ENCODE measurements at places on chromosomes 3 and 15.

DNA sequence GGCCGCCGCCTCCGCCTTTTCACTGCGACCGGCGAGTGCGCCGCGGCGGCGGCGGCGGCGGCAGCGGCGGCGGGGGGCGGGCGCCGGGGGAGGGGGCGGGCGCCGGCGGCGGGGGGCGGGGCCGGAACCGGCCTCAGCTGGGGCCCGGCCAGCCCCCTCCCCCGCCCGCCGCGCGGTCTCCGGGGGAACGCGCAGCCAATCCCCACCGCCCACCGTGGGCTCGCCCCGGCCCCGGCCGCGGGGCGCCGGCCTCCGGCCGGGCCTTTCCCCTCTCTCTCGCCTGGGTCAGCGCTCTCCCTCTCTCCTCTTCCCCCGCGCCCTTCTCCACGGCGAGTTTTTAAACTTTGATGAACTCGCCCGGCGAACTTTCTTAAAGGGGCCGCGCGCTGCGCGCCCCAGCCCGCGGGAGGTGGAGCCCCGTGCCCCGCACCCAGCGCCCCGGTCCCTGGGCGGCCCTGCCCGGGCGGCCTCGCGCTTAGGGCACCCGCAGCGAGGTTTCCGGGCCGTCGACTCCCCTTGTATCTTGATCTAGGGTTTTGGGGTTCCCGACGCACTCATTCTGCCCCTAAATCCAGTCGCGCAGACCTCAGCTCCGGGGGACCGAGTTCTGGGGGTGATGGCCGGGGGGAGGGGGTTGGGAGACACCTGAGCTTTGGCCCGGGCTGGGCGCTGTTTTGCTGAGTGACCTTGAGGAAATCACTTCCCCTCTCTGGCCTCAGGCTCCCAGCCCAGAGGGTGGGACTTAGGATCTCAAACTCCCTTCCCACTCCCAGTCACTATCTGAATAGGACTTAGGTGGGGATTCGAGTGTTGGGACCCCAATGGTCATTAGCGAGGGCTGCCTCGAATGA, at the start of gene RBPMS2:
Gene RBPMS2, minus strand, starts transcription at position 39 of the 851 bp plus-strand sequence. CDS start 270 bp downstream, outside the sequence.
- no peak for DNase-seq

DNA sequence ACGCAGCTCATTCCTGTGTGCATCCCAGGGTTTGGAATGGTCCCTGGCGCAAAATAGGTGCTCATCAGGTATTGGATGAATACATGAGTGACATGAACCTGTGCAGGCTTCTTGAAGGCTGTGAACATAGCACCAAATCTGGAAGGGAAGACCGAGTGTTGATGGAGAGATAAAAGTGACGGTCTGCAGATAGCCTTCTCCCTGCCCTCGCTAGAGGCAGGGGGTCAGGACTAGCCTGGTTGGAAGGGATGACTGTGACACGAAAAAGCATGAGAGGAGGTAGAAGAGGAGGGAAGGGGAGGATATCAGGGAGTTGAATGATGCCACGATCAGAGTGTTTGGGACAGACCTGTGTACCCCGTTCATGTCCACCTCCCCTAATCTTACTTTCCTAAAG, 267.1 kb downstream of the XXYLT1 start:
- DNase-seq: no peak

GRCh38 chr15:83462953-83463433, 15.9 kb downstream of the SH3GL3 start:
- no peak for DNase-seq

GRCh38 chr3:131645638-131646037, 142.9 kb upstream of the MRPL3 start:
- DNase-seq: no peak

DNA sequence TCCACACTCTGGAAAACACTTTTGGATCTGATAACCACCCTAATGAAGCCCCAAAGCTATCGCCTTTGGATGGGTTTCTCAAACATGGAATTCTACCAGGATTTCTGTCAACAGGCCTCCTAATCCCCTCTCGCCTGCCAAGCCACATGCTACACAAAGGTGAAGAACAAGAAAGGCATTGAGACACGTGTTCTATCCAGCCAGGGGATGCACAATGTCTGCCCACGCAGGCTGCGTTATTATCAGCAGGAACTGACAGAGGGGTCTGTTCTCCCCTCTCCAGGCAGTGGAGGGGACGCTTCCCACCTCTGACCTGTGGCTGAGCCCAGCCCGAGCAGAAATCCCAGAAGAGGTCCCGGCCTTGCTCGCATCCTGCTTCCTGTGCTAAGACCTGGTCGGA, 45.4 kb upstream of the THBS1 start:
- DNase-seq: no peak

DNA sequence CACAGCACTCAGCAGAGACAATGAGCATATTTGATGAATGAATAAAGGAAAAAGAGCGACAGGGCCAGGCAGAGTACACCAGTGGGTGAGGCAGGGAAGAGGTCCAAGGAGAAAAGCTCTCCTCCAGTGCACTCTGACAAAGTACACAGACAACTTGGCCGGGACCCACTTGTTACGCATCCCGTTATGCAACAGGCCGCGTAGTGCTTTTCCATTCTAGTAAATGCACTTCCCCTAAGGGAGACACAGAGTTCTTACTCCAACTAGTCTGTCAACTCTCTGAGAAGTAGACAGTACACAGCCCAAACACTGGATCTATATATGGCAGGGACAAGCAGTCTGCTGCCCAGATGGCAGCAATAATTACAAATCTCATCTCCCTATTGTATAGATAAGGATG, 18.5 kb downstream of the LARP6 start:
- no peak for DNase-seq

- DNase-seq: no peak
Measured at GRCh38 chr15:100612539-100612938, 10.2 kb downstream of the ASB7 start.

DNA sequence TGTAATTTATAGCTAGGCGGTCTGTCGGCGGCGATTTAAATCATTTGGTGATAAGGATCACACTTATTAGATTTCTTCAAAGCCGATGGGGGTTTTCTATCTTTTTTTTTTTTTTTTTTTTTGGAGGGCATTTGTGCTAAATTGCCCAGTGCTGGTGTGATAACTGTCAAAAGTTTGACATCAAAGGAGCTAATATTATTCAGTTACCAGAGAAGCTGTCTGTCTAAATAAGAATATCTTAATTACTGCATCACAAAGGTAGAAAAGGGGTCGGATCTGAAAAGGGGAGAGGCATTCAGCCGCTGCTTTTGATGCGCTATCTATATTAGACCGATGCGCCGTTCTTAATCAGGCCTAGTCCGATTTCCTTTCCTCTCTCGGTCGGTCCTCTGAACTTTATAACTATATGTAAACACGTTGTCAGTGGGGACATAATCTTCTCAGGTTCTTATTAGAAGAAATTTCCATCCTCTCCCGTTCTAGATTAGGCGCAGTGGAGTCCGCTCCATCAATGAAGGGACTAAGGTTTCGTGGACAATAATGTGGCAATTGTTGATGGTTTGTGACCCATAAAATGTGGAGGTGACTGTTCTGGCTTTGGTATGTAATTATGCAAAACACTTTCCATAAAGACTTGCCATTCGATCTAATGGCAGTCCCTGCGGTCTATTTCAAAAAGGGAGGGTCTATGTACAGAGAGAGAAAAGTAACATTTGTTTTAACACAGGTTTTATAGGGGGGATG, 31.7 kb downstream of the NR2F2 start:
- no peak for DNase-seq

DNA sequence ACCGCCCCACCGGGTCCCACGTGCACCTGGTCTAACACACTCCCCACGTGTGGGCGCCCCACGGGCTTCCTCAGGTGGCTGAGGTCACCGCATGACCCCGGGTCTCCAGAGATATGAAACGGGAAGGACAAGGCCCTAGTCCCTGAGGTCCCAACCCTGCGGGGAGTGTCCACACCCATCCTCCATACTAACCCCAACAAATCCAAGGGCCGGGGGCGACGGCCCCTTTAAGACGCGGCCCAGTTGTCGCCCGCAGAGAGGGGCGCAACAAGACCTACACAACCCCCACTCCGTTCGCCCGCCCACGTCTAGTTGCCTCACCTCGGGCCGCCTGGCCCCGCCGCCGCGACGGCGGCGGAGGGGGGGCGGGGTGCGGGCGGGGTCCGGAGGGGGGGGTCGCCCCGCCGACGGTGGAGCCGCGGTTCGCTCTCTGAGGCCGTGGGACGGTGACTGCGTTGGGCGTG, 396 bp downstream of the INO80 start:
- peak; percentile 57 for DNase-seq

- DNase-seq: no peak
Measured at GRCh38 chr3:24520976-24521419, 26.3 kb upstream of the THRB start.

- DNase-seq: no peak
Measured at GRCh38 chr3:140164922-140165590, 230.1 kb downstream of the CLSTN2 start.

- no peak for DNase-seq
Measured at GRCh38 chr3:43144761-43145490, 39.0 kb upstream of the POMGNT2 start.

DNA sequence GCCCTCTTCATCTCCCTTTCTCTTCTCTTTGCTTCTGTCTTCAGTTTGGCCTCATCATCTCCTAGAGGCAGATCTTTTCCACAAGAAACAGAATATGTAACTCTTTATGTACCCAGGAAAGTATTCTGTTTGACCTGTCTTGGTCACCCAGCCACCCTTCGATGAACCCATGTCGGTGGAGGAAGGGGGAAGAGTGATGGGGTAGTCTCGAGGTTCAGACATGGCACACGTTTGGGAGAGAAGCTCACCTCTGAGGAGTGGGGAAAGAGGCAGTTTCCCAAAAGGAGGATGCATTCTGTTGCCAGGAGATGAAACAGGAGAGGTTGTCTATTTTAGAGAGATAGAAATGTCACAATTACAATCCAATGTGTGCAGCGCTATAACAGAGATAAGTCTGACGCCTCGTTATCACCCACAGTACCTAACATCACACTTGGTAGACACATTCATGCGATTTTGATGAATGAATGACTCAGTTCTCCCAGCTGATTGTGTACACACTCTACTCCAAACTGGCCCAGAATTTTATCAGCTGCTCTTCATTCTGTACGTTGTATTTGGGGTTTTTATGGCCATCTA, 722 bp upstream of the CCDC50 start:
- DNase-seq: no peak

DNA sequence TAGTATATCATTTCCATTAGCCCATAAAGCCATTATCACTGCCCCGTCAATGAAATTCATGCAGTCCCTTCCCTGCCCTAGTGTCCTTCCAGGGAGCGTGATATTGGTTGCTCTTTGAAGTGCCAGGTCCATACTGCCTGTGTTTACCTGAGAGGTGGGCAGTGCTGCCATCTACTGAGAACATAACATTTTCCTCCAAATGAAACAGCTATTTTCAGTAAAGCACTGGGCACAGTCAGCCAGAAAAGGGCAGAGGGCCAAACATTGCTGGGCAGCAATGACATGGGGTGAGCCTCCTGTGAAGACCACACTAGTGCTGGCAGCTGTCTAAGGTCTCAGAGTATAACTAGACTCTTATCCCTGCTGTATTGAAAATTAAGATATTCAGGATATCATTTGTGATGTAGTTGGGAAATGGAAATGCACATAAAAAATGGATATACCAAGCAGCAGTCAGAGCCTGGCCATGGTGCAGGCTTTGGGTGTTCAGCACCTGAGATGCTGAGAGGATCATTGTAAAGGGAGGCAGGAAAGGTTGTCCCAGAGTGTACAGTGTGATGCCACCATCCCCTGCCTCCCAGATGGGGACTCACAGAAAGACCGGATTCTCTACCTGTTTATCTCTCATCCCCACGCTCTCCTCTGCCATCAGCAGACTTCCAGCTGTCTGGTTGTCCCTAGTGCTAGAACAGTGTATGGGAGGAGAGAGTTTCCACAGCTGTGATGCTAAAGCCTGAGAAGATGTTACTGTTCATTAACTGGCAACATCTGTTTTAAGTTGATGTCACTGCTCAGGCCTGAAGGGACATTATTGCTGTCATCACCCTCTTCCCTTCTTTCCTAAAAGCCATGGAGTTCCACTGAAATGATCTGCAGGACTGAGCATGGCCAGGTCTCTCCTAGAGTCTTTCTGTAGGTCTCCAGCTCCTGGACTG, 108.8 kb downstream of the ARNT2 start:
- DNase-seq: no peak

DNA sequence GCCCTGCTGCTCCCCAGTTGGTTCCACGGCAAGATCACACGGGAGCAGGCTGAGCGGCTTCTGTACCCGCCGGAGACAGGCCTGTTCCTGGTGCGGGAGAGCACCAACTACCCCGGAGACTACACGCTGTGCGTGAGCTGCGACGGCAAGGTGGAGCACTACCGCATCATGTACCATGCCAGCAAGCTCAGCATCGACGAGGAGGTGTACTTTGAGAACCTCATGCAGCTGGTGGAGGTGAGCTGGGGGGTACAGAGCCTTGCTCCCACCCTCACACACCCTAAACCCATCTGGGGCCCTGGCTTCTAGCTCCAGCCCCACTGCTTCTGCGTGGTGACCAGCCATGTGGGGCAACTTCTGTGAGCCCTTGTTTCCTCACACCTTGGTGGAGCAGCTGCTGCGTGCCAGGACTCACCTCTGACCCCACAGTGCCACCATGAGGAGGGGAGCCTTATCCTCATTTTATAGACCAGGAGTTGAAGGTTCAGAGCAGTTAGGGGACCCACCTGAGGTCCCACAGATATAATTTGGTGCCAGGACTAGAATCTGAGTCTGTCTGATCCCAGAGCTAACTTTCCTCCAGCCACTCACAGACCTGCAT, 13.3 kb upstream of the LMAN1L start:
- DNase-seq: no peak

DNA sequence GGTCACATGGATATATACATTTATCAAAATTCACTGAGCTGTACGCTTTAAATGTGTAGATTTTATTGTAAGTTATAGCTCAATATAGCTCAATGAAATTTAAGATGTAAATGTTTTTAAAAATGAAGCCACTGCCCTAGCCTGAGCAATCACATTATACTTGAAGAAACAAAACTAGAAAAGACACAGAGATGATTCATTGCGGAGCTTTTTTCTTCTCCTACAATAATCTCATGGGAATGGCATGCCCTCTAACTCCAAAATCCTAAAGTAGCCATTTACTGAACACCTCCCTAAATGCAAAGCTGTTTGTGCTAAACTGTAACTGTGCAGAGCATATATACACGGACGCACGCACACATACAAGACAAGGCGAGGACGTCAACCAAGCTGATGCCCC, 84.2 kb downstream of the MYO9A start:
- DNase-seq: no peak

GRCh38 chr3:27554706-27555105, 70.5 kb upstream of the SLC4A7 start:
- DNase-seq: no peak
